ENCODE measurements at places on chromosomes 13 and 19.

GRCh38 chr19:19580418-19580817 is 38.1 kb downstream of the PBX4 start:
- no peak for DNase-seq

DNA sequence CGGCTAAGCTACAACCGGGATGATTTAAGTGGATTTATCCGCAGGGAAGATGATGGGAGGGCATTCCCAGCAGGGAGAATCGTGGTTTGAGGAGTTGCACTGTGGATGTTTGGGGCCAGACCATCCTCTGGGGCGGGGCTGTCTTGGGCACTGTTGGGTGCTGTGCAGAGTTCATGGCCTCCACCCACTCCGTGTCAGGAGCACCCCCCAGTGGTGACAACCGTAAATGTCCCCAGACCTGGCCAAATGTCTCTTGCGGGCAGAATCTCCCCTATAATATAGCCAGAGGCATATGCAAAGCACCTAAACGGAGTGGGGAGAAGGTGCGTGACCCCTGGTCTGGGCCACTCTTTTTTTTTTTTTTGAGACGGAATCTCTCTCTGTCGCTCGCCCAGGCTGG is 40.2 kb downstream of the SMIM24 start:
- DNase-seq: peak; percentile 5

GRCh38 chr19:24159707-24160106 is 72.7 kb downstream of the ZNF254 start:
- no peak for DNase-seq

GRCh38 chr19:32238076-32238475 is 107.3 kb upstream of the ZNF507 start:
- DNase-seq: no peak

- DNase-seq: peak; percentile 11
These were observed 3.0 kb downstream of the KLF12 start for GRCh38 chr13:74131227-74131626.

DNA sequence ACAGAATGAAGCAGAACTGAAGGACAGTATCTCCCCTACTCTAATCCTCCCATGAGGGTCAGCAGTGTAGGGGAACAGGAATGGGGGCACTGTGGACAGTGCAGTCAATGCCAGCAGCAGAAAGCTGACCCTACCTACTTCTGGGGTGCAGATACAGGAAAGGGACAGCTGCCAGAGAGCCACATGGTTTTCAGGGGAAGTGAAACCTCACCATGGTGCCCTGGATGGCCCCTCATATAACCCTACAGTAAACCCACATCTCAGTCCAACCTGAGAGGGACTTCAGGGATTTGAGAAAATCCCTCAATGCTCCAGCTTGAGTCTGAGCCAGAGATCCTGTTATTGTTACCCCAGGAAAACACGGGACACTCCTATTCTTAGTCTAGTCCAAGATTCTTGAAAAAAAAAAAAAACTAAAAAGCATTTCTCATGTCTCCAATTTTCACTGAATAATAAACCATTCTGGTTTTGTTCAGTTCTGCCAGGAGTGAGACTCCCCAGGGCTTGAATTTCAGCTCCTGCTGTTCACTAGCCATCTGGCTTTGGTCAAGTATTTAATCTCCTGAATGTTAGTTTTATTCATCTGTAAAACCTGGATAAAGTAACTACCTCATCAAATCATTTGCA is 511.6 kb upstream of the ARGLU1 start:
- DNase-seq: no peak

GRCh38 chr19:15251010-15251748 is 18.9 kb upstream of the EPHX3 start:
- no peak for DNase-seq

GRCh38 chr13:100872761-100873160 is 198.2 kb upstream of the TMTC4 start:
- no peak for DNase-seq

DNA sequence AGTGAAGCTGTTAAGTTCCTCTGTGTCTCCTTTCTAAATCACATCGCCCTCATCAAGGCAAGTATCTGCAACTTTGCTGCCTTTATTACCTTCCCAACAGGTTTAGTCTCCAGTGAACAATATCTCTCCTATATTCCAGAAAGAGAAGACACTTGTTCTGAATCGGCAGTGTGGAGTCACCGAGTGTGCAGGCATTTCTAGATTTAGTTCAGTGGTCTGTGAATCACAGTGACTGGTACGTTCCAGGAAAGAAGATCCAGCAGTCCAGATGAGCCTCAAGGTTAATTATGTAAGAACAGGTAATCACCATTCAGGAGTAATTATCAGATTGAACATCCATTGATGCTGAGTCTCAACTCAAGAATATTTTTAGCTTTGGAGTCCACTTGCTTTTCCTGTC is 497.0 kb downstream of the FOXO1 start:
- no peak for DNase-seq

DNA sequence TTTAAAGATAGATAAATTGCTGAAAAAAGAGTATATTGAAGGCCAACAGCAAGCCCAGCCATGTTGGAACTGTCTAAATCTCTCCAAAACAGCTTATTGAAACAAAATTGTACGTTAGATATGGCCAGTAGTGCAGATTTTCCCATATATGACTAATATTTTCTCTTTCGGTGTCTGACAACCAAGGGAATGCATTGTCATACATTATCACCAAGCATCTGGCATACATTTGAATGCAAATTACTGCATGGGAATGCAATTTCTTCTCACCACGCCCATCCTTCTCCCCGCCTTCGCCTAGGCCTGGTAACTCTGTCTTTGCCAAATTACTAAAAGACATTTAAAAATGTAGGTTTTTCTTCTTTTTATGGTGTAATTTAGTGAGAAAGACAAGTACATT is 32.5 kb upstream of the IRS2 start:
- DNase-seq: no peak

DNA sequence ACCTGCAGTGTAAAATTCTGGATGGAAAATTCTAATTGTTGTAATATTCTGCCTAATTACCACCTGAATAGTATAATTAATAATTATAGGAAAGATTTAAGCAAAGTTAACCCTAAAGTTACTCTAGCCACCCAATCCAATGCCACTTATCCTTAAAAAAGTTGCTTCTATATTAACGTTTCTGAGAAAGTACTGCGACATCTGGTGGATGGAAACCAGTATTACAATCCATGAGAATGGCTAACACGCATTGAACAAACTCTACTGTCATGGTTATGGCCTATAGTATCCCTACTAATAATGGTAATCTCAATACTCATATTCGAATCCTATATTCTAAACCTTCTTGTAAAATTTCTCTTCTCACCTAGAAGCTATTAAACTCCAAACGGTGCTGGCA is 1551.8 kb downstream of the SLITRK1 start:
- DNase-seq: no peak

DNA sequence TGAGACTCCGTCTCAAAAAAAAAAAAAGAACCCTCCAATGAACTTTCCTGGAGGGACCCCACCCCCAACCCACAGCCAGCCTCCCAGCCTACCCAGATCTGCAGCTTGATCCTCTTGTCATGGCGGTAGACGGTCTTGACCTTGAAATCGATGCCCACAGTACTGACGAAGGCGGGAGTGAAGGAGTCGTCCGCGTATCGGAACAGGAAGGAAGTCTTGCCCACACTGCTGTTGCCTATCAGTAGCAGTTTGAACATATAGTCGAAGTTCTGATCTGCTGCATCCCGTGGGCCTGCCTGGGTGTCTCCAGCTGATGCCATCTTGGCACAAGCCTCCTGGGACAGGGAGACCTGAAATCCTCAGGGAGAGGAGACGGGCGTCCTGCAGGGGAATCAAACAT is 2.4 kb downstream of the RAB3D start:
- DNase-seq: no peak

DNA sequence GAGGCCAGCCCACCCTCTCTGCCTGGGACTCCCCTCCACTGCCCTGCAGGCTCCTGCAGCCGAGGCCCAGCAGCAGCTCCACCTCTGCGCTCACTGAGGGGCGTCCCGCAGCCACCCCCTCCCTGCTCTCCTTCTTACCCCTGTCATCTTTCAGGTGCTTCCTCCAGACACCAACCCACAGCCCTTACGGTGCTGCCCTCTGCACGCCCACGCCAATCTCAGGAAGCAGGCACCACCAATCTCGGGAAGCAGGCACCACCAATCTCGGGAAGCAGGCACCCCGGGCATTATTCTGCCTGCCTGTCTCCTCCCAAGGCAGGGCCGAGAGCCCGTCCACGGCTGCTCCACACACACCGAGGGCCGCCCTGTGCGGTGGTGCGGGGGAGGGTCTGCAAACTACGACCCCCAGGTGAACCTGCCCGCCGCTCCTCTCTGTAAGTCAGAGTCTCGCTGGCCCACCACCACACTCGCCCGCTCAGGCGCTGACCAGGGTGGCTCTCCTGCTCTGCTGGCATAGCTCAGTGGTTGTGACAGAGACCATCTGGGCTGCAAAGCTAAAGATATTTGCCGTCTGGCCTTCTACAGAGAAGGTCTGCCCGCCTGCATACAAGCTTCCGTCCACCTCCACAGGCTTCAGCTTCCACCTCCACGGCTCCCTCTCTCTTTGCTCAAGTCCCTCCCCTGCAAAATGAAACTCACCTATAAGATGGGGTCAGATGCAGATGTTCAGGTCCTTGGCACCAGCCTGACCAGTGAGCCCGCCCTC is 2.9 kb downstream of the LSM7 start:
- no peak for DNase-seq

DNA sequence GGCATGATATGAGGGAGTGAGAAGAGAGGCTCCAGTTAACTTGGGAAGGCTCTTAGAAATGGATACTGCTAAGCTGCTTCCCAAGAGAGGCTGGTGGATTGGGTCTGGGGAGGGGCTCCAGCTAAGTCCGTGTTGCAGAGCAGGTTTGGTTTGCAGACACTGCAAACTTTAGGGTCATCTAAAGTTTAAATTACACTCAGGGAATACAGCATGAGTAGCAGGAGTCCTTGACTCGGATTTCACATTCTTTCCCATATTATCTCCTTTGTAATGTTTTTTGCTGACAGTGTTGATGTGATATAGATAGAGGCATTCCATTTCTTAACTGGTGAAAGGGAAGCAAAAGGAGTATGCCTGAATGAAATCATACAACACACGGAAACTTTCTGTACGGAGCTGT is 31.9 kb downstream of the SGCG start:
- DNase-seq: no peak

DNA sequence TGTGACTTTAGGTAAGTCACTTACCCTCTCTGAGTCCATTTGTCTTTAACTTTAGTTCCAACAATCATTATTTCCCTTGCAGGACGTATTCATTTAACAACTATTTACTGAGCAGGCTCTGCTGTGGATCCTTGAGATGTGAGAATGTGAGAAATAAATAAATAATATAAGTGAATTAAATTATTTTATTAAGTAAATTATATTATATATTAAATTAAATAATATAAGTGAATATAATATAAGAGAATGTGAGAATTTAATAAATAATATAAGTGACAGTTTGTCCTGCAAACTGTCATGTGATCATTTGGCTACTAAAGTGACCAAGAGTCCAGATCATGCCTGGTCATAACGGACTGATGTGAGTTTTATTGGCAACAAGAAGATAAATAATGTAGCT is 598 bp downstream of the OR2Z1 start:
- DNase-seq: no peak

- DNase-seq: peak; percentile 6
These were observed 16.8 kb downstream of the SPC24 start for GRCh38 chr19:11138601-11139300.

DNA sequence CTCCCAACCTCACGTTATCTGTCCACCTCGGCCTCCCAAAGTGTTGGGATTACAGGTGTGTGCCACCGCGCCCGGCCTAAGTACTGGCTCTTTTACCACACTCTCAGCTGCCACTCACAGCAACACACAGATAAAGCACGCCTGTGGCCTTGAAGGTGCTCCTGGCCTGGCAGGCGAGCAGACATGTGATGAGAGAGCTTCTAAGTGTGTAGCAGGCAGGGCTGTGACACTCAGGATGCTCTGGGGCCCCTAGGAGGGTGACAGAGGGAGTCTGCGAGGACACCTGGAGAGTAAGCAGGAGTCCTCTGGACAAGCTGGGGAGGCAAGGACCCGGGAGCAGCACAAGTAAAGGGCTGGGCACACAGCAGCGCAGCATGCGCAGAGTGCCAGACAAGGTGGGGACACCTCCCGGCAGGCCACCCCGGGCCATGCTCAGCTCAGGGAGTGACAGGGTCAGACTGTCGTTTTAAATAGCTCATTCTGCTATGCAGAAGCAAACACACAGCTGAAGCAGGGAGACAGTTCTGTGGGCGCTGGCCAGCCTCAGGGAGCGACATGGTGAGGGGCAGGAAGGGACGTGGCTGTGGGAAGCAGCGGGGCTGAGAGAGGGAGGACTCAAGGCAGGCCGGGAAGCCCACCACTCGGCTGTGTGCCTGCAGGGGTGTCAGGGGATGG is 26.5 kb downstream of the MED26 start:
- no peak for DNase-seq

DNA sequence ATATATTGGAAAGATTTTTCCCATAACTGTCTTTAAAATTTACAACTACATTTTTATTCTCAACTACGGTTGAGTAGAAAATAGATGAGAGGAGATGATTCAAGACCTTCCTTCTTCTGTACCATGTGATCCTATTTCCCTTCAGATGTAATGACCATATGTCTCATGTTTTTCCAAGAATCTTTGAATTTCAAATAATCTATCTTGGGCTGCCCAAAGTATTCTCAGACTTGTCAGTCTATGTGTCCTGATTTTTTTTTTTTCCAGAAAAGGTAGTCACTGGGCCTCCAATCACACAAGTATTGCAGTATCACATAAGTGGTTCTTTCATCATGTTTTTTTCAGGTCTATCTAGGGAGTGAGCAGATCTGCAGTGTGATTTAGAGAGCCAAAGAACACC is 392.4 kb downstream of the RFC3 start:
- DNase-seq: no peak

DNA sequence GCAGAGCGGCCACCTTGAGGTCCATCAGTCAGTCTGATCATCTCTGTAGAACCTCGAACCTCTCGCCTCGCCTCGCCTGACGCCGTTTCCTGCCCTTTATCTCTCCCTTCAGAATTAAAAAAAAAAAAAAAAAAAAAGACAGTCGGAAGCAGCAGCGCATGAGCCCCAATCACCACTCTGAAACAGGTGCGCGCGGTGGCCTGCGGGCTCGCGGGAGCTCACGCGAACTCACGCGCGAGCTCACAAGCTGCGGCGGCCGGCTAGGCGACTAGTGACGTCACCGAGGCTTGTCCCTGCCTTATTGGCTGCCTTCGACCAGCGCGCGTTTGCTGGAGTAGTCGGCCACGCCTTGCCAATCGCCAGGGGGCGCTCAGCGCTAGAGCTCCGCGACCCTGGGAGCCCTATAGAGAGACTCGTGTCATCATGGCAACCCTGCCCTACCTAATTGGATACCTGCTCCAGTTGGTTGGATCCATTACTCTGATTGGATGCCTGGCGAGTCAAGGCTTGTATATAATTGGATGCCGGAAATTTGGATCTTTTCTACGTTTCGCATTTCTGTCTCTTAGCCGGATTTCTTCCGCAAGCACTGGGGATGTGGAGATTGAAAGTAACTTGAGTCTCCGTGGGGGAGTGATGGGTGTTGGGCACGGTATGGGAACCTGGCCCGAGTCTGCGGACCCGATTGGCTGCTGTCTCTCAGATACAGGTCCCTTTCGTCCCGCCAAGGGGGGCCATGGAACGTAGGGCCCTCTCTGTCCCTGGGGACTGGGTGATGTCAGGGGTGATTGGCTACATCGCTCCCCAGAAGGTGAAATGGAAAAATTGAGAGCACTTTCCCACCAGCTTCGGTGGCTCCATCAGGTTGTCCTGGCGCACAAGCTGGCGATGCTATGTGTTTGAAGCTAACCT is 31.6 kb downstream of the SYT3 start:
- peak; percentile 96 for DNase-seq
